ENCODE measurements at places on chromosomes 7 and 10.

- no peak for DNase-seq
These were observed 9.0 kb downstream of the GET4 start for GRCh38 chr7:885261-885892.

DNA sequence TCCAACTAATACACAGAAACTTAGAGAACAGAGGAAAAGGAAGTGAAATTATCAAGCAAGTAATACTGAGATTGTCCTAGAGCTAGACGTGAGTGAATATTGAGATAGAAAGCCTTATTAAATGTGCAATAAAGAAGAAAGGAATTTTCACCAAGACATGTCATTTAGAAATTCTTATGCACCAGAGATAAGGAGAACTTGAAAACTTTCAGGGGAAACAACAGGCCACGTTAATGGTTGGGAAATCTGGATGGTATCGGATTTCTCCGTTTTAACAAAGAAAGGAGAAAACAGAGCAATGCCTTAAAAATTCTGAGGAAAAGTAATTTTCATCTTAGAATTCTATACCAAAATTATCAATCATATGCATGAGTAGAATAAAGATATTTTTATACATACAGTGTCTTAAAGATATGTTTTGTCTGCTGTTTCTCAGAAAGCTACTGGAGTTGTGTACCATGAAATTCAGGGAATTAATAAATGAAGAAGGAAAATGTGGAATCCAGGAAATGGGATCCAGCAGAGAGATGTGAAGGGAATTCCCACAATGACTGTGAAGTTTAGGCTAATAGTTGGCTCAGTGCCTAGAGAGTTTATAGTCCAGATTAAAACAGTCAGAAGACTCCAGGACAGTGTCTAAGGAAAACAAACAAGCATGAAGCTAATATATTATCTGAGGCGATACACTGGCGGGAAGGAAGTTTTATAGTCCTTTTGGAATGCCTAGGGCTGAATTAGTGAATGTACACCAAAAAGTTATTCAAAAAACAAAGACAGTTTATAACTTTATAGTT lies 159.5 kb downstream of the PPP1R9A start:
- DNase-seq: no peak

DNA sequence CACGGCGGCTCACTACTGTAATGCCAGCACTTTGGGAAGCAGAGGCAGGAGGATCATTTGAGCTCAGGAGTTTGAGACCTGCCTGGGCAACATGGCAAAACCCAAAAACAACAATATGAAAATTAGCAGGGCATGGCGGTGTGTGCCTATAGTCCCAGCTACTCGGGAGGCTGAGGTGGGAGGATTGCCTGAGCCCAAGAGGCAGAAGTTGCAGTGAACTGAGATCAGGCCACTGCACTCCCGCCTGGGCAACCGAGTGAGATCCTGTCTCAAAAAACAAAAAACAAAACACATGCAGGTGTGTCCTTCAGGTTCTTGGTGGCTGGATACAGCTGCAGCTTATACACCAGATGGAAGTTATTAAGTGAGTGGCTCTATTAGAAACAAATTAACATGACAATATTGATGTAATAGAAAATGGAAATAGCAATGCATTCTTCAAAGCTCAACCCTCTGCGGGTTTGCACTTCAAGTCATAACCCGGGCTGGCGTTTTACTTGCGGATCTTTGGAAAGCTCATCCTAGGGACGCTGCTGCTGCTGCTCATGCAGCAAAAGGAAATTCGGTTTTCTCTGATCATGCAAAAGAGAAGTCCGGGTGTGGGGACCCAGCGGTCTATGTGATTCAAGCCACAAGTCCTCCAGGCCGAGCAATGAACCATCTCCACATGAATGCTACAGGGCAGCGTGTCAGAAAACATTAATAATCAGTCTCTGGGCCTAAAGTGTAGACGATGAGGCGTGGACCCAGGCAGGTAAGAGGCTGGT lies 281.9 kb downstream of the PRPF18 start:
- no peak for DNase-seq

DNA sequence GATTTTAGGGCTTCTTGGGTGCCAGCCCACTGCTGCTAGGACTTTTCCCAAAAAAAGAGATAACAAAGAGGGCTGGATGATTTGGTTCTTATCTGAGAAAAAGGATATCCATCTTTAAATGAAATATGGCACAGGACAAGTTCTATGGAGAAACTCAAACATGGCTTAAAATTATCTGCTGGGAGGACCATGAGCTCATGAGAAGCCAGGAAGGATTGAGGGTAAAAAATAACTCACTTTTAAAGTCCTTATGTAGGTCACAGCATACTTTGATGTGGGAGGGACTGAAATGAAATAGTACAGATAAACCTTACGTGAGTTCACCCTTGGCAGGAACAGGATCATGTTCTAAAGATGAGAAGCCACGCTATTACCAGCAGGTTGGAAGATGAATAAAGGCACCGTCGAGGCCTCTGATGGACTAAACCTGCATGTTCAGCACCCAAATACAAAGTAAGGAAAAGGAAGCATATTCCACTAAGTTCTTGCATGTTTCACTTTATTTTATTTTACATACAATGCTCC lies 369.2 kb upstream of the KLF6 start:
- no peak for DNase-seq

GRCh38 chr10:28202941-28203352 lies 99.9 kb downstream of the MPP7 start:
- no peak for DNase-seq

- DNase-seq: no peak
These were observed 6.9 kb downstream of the CREM start for GRCh38 chr10:35133586-35133985.

DNA sequence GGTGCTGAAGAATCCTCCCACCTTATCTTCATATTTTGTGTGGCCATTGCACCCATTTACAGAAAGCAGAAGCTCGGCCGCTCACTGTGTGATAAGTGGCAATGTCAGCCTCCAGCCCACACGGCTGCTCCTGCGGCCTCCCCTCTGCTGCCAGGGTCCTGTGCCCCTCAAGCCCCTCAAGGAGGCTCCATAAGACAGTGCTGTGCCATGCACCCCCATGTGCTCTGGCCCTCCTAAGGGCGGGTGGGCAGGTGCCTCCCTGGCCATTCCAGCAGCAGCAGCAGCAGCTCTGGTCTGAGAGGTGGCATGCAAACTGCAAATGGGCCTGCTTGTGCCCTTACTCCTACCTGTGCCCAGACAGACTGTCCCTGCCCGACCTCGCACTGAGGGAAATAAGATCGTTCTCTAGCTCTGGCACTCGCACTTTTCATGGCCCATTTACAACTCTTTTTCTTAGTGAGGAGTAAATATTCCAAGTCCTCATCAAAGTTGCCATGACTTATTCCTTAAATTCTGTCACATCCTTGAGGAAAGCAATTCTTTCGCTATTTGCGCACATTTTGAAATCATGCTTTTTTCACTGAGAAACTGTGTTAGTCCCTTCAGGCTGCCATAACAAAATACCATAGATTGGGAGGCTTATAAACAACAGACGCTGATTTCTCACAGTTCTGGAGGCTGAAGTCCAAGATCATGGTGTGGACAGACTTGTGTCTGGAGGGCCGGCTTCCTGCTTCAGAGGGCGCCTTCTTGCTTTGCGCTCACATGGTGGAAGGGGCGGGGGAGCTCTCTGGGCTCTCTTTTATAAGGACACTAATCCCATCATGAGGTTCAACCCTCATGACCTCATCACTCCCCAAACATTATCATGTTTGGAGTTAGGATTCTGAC lies 187.8 kb downstream of the COBL start:
- no peak for DNase-seq

DNA sequence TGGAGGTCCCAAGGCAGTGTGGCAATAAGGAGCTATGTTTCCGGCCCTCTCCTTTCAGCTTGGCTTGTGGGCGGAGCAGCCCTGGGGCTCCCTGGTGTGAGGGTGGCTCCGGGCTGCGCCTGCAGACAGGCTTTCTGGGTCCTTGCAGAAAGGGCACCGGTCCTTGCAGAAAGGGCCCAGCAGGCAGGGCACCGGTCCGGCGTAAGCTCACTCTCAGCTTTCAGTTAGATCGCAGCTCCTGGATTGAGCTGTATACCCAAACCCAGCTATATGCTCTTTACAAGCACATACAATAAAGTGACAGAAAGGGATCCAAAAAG lies 293.8 kb upstream of the SHH start:
- no peak for DNase-seq

- DNase-seq: no peak
These were observed 6.1 kb downstream of the GIMAP1 start for GRCh38 chr7:150722431-150722931.

GRCh38 chr7:16923019-16923418 lies 41.2 kb upstream of the AGR3 start:
- DNase-seq: no peak

- DNase-seq: no peak
These were observed 115.7 kb upstream of the RET start for GRCh38 chr10:42960991-42961795.

- DNase-seq: no peak
These were observed 6.1 kb upstream of the TNS3 start for GRCh38 chr7:47587976-47588375.

DNA sequence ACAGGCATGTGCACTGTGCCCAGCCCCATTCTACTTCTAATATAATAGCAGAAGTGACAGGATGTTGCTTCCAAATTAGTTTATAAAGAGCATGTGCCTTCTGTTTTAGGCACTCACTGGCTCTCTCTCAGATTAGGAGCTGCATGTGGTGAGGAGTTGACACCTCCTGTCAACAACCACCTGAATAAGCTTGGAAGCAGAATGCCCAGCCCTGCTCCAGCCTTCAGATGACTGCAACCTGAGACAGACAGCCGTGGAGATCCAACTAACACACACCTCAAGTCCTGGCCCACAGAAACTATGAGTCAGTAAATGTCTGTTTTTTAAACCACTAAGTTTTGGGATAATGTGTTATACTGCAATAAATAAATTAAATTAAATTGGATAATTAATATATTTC lies 54.5 kb downstream of the PARD3 start:
- DNase-seq: no peak

DNA sequence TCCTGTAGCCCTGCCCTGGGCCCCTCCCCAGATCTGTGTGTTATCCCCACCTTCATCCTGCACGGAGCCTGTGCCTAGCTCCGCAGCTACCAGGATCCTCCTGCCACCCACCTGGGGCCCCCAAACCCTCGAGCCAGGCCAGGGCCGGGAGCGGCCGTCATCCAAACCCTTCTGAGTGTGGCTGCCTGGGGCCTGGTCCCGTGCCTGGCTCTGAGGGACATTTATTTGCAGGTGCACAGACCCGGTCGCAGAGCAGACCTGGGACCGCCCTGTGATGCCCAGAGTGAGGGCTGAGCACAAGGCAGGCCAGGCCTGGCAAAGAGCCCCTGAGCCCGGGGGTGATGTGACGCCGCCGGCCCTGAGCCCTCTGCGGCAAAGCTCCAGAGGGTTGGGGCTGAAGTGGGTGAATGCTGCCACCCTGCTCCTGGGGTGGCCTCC lies 27.4 kb upstream of the INPP5A start:
- no peak for DNase-seq

GRCh38 chr7:25636871-25637283 lies 408.6 kb upstream of the NPVF start:
- DNase-seq: no peak

DNA sequence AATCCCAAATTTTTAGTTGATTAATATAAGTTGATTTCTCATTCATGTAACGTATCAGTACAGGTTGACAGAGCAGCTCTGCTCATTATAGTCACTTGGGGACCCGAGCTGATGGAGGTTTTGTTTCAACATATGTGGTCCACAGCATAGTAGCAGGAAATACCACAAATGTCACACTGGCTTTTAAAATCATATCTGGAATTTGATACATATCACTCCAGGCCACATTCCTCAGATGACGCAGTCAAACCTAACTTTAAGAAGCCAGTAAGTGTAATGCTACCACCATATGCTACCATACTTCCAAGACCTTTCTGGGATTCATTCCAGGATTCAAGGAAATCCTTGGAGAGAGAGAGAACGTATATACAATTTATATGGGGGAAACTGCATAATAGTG lies 156.3 kb downstream of the PHF14 start:
- no peak for DNase-seq

DNA sequence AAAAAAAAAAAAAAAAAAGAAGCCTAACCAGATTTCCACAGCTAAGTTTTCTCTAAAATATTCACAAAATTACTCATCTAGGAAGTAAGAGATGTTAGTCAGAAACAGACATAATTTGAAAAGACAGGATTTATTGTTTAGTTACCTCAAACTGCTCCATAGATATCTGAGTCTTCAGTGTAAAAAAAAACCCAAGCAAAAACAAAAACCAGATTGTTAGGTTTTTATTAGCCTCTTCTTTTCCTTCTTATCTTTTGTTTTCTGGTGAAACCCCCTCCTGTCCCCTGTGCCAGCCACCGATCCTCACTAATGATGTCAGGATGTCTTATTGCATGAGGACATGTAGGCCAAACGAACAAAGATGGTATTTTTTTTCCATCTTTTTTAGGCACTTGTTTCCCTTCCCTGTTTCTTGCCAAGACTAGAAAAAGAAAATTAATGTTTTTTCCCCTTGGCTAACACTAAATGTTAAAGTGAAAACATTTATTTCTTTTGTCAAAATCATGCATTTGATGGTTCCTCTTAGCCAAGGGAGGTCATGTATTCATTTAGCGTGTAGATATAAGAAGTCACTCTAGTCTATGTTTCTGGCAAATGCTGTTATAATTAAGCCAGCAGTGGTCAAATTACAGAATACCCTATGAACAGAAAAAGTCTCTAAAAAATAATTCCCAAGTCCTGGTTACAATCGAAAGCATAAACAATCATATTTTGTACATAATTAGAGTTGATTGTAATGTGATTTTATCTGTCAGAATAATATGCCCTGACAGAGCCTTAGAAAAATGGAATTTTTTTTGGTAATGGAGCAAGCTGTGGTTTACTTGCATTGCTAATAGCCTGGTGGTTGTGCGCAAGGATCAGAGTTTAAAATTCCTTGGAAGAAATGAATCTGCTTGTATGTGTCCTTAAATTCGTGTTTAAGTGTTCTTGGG lies 702.4 kb upstream of the FZD8 start:
- DNase-seq: no peak

GRCh38 chr7:23213755-23214154 lies 31.9 kb downstream of the NUP42 start:
- no peak for DNase-seq
